ENCODE measurements at places on chromosomes 16 and 17. TPM values are rescaled to one million over a fixed set of nuclear protein-coding genes. Genes with fewer than 3 reads are reported as not detected.
A peak's percentile ranks its signal among the peaks of the same experiment; 100 is the strongest.

DNA sequence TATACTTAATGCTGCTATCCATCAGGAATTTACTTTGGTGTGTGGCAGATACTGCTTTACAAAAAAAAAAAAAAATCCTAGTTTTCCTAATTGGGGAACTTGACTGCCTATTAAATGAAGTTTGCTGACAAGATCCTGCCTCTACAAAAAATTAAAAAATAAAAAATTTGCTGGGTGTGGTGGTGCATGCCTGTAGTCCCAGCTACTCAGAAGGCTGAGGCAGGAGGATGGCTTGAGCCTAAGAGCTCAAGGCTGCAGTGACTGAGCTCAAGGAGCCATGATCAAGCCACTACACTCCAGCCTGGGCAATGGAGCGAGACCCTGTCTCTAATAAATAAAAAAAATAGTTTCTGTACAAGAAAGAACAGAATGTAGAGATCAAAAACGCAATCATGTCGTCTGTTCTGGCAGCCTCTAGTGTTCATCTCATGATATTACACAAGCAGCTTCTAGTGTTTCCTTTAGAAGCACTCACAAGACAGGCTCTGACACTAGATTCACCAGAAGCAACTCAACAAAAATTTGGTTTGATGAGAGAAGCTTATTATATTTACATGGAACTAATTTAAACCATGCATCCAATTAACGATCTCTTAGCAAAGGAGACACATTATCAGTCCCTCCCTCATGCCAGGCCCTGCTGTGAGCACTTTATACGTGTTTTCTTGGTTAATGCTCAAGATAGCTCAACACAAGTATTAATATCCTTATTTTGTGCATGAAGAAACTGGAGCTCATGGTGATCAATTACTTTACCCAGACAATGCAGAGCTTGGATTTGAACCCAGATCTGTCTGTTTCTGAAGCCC lies 6.8 kb upstream of the KRTAP17-1 start:
- no peak overlapping the region for H3K27ac ChIP-seq
- H3K36me3 ChIP-seq: no peaks in the 10 kb centered on the region
- H3K4me1 ChIP-seq: peaks cover 37% of the 10 kb centered on the region

DNA sequence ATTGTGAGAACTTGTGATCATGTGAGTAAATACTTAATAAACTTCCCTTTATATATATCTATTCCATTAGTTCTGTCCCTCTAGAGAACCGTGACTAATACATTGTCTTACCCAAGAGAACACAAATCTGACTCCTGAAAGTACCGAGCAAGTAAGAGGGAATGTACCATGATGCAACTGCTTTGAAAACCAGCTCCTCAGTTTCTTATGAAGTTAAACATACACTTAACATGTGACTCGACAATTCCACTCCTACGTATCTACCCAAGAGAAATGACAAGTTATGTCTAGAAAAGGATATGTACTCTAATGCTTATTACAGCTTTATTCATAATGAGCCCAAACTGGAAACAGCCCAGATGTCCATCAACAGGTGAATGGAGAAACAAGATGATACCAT lies 8.8 kb upstream of the GJD3 start:
- H3K27ac ChIP-seq: peak overlapping the region; percentile 64
- DNase-seq: no peak
- H3K4me1 ChIP-seq: peaks cover 39% of the 10 kb centered on the region

DNA sequence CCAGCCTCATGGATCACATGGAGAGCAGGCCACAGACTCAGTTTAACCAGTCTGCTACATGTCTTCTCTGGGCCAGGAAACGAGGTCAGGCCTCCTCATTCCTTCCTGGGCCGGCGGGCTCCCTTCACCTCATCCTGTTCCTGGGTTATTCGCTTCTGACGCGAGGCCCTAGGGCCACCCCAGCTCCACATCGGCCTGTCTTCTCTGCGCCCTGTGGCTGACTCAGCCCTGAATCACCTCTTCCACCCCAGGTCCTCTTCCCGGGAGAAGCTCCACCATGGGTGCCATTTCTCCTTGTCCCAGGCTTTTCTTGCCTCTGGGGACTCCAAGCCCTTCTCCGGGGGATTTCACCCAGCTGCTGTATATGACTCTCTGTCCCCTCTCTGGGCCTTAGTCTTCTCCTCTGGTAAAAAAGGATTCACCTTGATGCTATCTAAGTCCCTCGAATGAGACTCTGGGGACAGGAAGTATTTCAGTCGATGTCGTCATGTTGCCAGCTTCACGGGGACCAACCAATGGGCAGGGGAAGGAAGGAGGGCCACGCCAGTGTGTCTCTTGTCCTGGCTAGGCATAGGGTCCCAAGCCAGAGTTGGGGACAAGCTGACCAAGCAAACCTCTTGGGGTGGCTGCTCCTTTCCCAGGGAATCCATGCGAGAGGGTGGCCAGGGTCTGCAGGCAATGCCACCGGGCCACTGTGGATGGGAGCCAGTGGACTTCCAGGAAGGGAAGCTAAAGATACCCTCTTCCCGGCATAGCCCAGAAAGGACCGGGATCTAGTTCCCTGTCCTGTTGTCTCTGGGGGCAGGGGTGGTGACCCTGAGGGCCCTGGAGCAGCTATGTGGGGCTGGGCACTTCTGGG lies 58.7 kb downstream of the SOCS3 start:
- H3K27me3 ChIP-seq: no peaks in the 10 kb centered on the region
- DNase-seq: peak; percentile 14
- H3K27ac ChIP-seq: no peak overlapping the region
- H3K4me1 ChIP-seq: peaks cover 10% of the 10 kb centered on the region
- no peaks in the 10 kb centered on the region for H3K36me3 ChIP-seq

DNA sequence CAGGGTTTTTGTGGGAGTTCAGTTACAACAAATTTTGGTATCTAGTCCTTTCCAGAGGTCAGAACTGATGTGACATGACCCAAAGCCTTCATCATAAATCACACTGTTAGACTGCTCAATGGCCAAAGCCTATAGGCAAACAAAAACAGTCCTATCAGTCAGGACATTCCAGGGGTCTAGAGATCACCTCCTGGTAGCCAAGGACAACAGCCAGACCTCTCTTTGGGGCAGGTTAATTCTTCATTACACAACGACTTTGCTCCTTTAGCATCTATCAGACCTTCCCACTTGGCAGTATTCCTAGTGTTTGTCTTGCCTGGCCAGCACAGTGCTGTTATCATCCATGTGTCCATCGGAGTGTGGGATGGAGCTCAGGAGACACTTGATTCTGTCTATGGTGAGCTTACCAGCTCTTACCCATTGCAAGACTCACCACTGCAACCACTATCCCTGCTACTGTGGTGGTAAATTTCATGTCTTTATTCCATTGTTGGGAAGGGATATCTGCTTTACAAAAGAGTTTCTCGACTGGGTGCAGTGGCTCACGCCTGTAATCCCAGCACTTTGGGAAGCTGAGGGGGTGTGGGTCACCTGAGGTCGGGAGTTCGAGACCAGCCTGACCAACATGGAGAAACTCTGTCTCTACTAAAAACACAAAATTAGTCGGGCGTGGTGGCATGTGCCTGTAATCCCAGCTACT lies 95.5 kb upstream of the DHX40 start:
- no peaks in the 10 kb centered on the region for H3K27me3 ChIP-seq
- no peaks in the 10 kb centered on the region for H3K36me3 ChIP-seq
- no peak overlapping the region for H3K4me3 ChIP-seq
- no peak for DNase-seq

DNA sequence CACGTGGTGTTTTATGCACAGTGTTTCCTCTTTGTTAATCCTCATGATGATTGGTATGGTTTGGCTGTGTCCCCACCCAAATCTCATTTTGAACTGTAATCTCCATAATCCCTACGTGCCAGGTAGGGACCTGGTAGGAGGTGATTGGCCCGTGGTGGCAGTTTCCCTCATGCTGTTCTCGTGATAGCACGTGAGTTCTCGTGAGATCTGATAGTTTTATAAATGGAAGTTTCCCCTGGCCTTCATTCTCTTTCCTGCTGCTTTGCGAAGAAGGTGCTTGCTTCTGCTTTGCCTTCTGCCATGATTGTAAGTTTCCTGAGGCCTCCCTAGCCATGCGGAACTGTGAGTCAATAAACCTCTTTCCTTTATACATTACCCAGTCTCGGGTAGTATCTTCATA lies 115.8 kb downstream of the WWOX start:
- DNase-seq: no peak
- no peaks in the 10 kb centered on the region for H3K36me3 ChIP-seq
- no peaks in the 10 kb centered on the region for H3K4me1 ChIP-seq

DNA sequence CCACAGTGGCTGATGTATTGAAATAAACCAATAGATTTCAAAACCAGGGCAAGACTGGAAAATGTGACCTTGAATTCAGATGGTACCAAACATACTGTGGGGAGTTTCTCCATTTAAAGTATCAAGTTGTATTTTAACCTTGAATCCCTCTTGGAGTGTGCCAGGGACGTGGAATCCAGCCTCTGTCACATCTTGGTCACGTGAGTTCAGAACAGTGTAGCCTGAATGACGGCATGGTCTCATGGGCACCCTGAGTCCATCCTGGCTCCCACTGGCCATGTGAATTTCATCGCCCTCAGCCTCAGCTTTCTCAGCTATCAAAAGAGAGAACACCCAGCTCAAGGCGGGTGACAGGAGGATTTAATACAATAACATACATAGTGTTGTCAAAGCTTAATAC lies 6.8 kb downstream of the ZNF771 start:
- H3K4me3 ChIP-seq: no peak overlapping the region
- H3K36me3 ChIP-seq: peaks cover 16% of the 10 kb centered on the region
- no peak overlapping the region for H3K27ac ChIP-seq
- no peaks in the 10 kb centered on the region for H3K27me3 ChIP-seq
- peaks cover 45% of the 10 kb centered on the region for H3K4me1 ChIP-seq

- H3K4me3 ChIP-seq: no peak overlapping the region
- no peak overlapping the region for H3K27ac ChIP-seq
- H3K36me3 ChIP-seq: no peaks in the 10 kb centered on the region
- H3K4me1 ChIP-seq: no peaks in the 10 kb centered on the region
- DNase-seq: no peak
Measured at GRCh38 chr17:6240001-6240400, 169.8 kb downstream of the WSCD1 start.

- peaks cover 5% of the 10 kb centered on the region for H3K4me1 ChIP-seq
- no peaks in the 10 kb centered on the region for H3K36me3 ChIP-seq
- no peak for DNase-seq
- H3K27me3 ChIP-seq: no peaks in the 10 kb centered on the region
Measured at GRCh38 chr17:3978421-3979289, 14.4 kb upstream of the ATP2A3 start.

GRCh38 chr16:67931712-67932461 lies at the start of gene CTRL:
CTRL (minus strand) TSS chr16:67931862; CDS start chr16:67931852, 10 bp downstream.
- peaks cover 22% of the 10 kb centered on the region for H3K4me1 ChIP-seq
- no peaks in the 10 kb centered on the region for H3K27me3 ChIP-seq
- peaks cover 32% of the 10 kb centered on the region for H3K36me3 ChIP-seq
- H3K4me3 ChIP-seq: no peak within 1 kb of the TSS
- DNase-seq: no peak
- H3K27ac ChIP-seq: no peak within 1 kb of the TSS

DNA sequence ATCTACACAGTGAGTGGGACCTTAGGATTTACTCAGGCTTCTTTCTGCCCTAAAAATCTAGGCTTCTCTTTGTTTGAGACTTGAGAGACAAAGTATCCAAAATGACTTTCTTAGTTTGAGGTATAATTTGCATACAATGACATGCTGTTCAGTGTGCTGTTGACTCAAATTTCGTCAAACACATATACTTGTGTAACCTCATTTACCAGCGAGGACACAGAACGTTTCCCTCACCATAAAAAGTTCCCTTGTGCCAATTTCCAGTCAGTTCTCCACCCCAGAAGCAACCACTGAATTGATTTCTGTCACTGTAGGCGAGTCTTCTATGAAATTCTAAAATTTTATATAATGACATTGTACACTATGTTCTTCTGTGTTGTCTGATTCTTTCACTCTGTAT lies 68.0 kb upstream of the MAF start:
- H3K4me1 ChIP-seq: no peaks in the 10 kb centered on the region
- H3K27me3 ChIP-seq: peaks cover 2% of the 10 kb centered on the region
- no peaks in the 10 kb centered on the region for H3K36me3 ChIP-seq
- no peak overlapping the region for H3K4me3 ChIP-seq
- peak; percentile 6 for DNase-seq

DNA sequence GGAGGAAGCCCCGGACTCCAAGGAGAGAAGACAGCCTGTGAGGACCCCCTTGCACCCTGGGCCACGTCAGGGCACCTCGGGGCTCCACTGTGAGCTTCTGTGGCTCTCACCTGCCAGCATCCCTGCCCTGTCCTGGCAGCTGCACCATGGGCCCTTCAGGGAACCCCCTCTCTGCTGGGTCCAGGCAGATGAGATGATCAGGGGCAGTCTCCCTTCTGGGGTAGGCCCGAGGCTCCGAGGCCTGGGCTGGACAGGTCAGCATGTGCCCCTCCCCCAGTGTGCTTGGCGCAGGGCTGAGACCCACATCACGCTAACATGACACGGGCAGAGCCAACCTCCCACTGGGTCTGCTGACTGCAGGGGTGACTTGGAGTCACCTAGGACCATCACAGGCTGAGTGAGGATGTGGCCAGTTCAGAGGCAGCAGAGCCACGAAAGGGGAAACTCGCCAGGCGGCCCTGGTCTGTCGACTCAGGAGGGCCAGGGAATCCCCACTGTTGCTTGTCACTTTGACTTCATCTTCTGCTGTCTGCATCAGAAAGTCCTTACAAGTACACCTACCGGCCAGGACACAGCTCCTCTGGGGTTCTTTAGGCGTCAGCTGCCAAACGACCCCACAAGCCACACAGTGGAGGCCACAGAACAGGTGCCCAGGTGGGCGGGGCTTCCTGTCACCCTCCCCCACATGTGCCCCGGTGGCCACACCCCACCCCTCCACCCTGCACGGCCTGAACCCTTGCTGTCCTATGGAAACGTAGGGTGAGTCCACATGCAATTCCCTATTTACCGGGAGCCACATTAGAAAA lies 2.2 kb downstream of the GALNS start:
- DNase-seq: peak; percentile 8
- H3K4me3 ChIP-seq: no peak overlapping the region
- H3K4me1 ChIP-seq: peaks cover 23% of the 10 kb centered on the region
- H3K27ac ChIP-seq: no peak overlapping the region
- H3K36me3 ChIP-seq: no peaks in the 10 kb centered on the region

- H3K4me1 ChIP-seq: no peaks in the 10 kb centered on the region
- DNase-seq: no peak
- peaks cover 4% of the 10 kb centered on the region for H3K27me3 ChIP-seq
- no peak overlapping the region for H3K27ac ChIP-seq
- no peak overlapping the region for H3K4me3 ChIP-seq
Measured at GRCh38 chr16:54417384-54417783, 130.8 kb upstream of the IRX3 start.

Gene PLEKHH3
- total RNA-seq: 0.77 TPM

Gene EVPLL
- not detected for total RNA-seq

Gene KRTAP4-3
- total RNA-seq: not detected

Gene ZNF597
- total RNA-seq: 1.1 TPM

Gene BAIAP2
- total RNA-seq: 3.9 TPM

Gene TBC1D3G
- not detected for total RNA-seq
